Islet precursor cell (in vitro differentiated cells): ENCODE measurements at places on chromosomes 4 and X.

GRCh38 chrX:76420237-76420636 is 7.3 kb upstream of the MAGEE1 start:
- no peak for DNase-seq

GRCh38 chrX:104749951-104750610 is 184.1 kb downstream of the IL1RAPL2 start:
- DNase-seq, result no peak

DNA sequence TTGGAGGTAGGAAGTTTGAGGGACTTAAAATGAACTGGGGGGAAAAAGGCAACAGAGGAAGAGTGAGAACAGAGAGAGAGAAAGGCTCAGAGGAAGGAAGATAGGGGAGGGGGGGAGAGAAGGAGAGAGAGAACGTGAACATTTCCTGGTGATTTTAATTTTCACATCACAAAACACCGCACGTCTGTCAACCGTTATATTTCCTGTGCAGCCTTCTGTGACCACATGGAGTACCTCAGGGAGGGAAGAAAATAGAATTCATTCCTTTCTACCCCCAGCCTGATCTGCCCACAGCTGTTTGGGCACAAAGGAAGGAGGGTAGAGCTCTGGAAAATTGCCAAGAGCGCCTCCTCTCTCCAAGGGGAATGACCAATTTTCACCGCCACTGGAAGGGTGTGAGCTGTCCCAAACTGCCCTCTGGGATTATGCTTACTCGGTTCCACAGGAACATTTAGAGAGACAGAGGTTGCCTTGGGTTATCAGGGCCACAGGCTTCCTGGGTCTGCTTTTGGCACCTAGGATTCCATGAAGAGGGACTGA is 135.7 kb upstream of the MAMLD1 start:
- DNase-seq, result peak; percentile 6

DNA sequence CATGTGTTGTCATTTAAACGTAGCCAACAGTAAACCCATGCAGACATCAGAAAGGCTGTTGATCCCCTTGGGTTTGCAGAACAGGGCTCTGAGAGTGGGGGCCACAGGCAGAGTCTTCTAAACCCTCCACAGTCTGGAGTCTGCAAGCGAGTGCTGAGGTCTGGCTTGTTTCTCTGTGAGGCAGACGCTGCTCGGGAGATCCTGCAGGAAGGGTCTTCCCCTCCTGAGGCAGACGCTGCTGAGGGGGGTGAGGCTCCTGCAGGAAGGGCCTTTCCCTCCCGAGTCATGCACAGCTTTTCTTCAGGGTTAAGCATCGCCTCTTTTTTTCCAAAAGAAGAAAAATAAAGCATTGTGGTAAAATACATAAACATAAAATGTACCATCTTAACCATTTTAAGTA is 17.1 kb upstream of the PDE6B start:
- DNase-seq, result no peak

DNA sequence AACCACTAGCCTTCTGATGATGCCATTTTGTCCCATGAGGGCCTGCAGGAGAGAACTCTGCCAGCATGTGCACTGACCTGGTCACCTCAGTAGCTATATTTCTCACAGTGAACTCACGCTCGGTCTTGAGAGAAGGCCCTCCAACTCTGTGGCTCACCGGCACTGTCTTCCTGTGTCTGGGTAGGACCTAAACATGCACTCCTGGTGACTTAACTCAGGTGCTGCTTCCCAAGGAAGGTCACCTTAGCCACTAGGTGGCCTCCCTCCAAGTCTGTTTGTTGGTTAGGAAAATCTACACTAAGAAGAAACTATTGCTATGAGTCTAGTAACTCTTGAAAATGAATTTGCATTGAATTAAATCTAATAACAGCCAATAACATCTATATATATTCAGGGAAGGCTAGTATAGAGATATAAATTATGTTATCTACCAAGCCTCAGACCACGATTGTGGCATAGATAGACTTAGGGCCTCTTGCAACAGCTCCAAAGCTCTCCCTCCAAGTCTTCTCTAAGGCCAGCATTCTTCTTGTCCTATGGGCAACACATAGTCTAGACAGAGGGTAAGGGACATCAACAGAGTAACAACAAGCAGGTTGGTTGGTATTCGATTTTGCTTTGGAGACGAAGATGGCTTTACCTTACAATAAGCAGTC is 24.7 kb downstream of the TLR10 start:
- DNase-seq, result peak; percentile 72
